Central memory CD4-positive, alpha-beta T cell (primary cell): ENCODE measurements at places on chromosomes 1 and 21.

- no peak for DNase-seq
Observed at GRCh38 chr21:35350965-35351364, 301.9 kb upstream of the RUNX1 start.

- DNase-seq: no peak
Observed at GRCh38 chr1:226786550-226786949, 47.5 kb upstream of the ITPKB start.

DNA sequence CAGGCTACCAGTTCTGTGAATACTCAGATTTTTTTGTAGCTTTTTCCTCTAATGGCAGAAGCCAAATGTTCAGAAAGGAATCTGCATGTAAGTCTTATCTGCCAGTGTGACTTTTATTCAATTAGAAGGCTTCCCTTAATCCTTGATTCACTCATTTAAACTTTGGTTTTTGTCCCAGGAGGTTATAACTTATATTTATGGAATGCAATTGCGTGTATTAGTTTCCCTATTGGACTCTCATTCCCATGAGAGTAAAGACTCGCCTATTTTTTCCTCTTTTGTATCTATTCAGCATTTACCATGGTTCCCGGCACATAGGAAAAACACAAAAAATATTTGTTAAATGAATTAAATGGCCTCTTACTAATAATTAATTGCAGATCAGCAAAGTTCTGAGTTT lies 3.5 kb downstream of the NTMT2 start:
- DNase-seq: no peak

GRCh38 chr1:230253150-230253549 lies 173.0 kb downstream of the PGBD5 start:
- no peak for DNase-seq

- no peak for DNase-seq
Observed at GRCh38 chr1:6235296-6235677, 477 bp downstream of the ICMT start.
